ENCODE measurements at places on chromosomes 1 and 21.

GRCh38 chr1:59553371-59553770, 256.5 kb downstream of the FGGY start:
- no peak for DNase-seq

- no peak for DNase-seq
These were observed 6.3 kb upstream of the SRARP start for GRCh38 chr1:15997637-15998280.

DNA sequence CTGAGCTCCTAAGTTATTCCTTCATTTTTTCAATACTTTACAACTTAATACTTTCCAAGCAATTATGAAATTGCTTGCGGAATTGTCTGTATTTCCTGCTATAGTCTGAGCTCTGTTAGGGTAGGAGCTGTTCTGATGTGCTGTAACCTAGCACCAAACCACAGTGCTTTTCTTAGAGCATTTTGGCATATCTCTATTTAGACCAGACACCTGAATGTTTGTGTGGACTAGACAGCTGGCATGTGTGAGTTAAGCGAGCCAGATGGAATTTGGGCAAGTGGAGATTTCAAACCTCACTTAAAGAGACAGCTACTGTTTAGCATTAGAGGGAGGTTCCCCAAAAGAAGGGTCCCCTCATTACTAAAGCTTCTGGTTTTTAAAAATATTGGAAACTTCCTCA, 106.1 kb downstream of the RWDD3 start:
- no peak for DNase-seq

- peak; percentile 70 for DNase-seq
These were observed 9.0 kb downstream of the FAM20B start for GRCh38 chr1:179034720-179035119.

GRCh38 chr1:55636696-55637095, 421.5 kb upstream of the USP24 start:
- DNase-seq: no peak

Measured in B cell (primary cell).